ENCODE measurements at places on chromosomes 7 and 10.

DNA sequence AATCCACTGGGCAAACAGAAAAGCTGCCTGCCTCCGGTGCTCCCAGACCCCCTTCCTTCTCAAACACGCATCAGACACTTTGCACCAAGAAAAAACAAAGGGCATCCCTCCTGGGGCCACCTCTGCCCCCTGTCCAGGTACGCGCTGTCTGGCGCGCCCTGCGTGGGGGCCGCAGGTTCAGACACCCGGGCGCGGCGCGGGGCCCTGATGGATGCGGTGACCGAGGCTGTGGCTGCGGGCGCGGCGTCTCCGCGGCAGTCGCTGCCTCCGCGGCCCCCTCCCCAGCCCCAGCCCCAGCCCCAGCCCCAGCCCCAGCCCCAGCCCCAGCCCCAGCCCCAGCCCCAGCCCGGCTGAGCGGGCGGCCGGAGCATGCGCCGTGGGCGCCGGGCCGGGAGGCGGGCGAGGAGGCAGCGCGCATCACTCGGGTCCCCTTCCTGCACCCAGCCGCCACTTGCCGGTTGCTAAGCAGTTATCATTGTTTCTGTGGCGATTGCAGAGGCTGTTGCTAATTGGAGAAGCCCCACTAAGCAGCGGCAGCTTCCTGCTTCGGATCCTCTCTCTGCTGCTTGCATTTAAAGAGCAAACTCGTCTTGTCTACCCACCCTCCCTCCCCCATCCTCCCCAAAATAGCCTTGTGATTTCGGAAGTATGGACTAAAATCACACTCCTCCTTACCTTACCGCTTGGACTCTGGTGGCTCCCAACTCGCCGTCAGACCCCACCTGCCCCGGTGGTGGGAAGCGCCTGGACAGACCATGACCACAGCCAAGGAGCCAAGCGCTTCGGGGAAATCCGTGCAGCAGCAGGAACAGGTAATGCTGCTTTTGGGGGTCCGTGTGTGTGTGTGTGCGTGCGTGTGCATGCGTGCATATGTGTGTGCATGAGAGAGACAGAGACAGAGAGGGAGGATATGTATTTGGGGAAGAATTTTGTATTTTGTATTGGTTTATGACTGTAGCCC is 252.8 kb downstream of the DPP6 start:
- no peak for DNase-seq

DNA sequence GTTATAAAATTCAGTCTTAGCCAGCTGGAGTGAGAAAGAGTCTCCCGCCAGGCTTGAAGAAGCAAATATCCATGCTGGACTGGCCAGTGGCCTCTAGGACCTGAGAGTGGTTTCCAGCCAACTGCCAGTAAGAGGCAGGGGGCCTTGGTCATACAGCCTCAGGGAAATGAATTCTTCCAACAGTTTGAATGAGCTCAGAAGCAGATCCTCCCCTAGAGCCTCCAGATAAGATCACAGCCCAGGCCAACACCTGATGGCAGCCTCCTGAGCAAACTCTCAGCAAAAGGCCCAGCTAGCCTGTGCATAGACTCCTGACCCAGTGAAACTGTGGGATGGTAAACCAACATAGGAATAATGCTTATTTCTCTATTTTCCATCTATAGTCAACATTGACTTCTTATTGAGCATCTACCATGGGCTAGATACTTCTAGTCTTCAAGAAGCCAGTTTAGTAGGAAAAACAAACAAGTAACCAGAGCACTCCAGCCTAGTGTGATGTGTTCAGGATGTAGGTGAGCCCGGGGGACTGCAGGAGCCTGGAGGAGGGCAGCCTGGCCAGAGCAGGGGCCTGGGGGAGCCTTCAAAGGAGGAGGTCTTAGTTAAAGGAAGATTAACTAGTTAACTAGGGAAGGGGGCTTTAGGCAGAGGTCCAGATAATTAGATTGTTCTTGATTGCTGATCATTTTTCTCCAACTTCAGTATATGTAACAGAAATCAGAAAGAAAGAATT is 115.4 kb upstream of the ADO start:
- no peak for DNase-seq

DNA sequence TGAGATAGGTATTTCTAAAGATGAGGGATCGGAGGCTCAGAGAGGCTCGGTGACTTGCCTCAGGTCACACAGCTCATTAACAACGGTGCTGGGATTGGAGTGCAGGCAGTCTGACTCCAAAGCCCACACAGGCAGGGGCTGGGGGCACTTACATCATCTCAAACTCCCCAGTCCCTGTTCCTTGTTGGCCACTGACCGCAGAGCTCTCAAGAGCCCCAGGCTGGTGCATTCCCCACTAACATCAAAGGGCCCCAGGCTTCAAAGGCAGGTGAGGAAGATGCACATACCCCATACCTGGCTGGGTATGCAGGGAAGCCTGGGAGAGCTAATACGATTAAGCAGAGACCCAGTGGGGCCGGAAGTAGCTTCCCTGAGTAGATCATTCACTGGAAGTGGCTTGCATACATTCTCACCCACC is 13.7 kb upstream of the NODAL start:
- DNase-seq: peak; percentile 99

DNA sequence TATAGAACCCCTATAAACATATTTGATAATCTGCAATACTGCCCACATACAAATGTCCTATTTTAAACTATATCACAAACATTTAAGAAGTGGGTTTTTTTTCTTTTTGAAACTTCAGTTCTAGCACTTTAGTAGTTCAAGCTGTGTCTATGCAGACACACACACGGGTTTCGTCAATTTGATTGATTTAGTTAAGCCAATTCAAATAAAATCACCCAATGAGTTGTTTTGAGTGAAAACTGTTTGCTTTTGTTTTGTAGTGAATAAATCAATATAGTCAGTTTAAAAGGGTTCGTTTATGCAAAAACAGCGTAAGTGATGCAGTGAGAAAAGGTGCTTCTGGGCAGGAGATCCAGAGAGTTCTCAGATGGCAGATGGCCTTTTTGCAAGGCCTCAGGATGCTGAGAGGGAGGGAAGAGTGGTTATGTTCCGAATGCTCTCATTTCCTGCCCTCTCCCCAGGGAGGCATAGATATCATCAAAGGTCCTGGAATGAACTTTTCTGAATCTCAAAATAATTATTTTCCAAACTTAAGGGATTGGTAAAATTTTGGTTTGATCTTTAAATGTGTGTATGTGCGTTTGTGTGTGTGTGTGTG is 102.7 kb downstream of the AGMO start:
- no peak for DNase-seq

Data from iPS DF 19.7 (cell line).